ENCODE measurements at places on chromosomes 2 and 18.

GRCh38 chr2:216300906-216301305 lies 71.4 kb downstream of the MARCHF4 start:
- no peak for DNase-seq

GRCh38 chr2:218782528-218782844 lies 539 bp downstream of the CYP27A1 start:
- DNase-seq = no peak

DNA sequence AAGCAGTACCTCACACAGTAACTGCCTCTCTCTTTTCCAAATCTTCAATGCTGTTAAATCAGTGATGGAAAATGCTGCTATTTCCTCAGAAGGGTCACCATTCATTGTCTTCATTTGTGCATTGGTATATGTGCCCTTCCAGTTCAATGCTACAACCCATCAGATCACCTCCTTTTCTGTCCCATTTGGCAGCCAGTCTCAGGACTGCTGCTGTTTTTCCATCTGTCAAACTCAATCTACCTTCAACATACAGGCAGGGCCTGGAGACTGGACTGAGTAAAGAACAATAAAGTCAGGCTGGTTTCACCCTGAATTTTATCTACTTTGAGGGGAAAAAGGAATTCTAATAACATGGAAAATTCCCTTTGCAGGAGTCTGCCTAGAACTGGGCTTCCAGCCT lies 17.9 kb downstream of the ZNF385B start:
- no peak for DNase-seq

GRCh38 chr2:176664478-176664877 lies 395.2 kb downstream of the MTX2 start:
- no peak for DNase-seq

- DNase-seq = no peak
Observed at GRCh38 chr2:20488782-20489181, 41.9 kb downstream of the RHOB start.

GRCh38 chr2:196284866-196285557 lies 113.6 kb upstream of the STK17B start:
- DNase-seq = no peak

- no peak for DNase-seq
Observed at GRCh38 chr2:127431408-127432023, 13.3 kb downstream of the PROC start.

- no peak for DNase-seq
Observed at GRCh38 chr2:11667866-11668637, 1.9 kb downstream of the NTSR2 start.

- DNase-seq = no peak
Observed at GRCh38 chr2:98295721-98296414, 50.4 kb upstream of the CNGA3 start.

DNA sequence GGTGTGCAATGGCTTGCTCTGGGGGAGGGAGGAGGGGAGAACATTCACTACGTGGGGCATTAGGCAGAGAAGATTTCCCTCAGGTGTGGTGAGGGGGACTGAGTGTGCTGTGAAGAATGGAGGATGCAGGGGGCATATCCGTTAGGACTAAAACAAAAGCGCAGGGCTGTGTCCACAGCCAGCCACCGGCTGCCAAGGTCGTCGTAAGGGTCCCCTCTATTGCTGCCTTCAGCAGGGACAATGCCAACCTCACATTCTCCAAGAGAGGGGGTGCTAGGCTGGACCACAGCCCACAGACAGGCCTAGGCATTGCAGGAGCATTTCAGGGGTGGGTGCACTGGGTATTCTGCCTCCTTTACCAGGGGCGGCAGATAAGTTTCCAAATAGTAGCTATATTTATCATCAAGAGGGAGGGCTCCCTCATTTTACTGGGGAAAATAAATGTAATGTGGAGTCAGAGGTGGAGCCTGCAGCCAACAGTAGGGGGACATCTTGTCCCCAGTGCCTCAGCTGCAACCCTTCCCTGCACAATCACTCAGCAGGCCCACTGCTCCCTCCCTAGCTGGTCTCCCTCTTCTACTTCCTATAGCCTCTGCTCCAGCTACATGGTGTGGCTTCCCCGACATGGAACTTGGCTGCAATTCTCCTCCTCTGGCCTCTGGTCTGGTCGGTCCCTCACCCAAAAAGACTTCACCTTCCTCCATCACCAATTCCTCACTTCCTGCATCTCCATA lies 74.9 kb upstream of the OTOF start:
- no peak for DNase-seq

GRCh38 chr18:4144201-4144600 lies 310.9 kb downstream of the DLGAP1 start:
- DNase-seq = no peak

GRCh38 chr2:231348704-231349373 lies 46.7 kb upstream of the B3GNT7 start:
- DNase-seq = no peak

- no peak for DNase-seq
Observed at GRCh38 chr2:83960371-83960770, 498.7 kb downstream of the SUCLG1 start.

GRCh38 chr2:214076527-214076926 lies 334.3 kb upstream of the VWC2L start:
- no peak for DNase-seq
